ENCODE measurements at places on chromosomes 6 and 20. TPM values are rescaled to one million over a fixed set of nuclear protein-coding genes. Genes with fewer than 3 reads are reported as not detected.

- DNase-seq: no peak
- H3K4me3 ChIP-seq: no peak overlapping the region
- H3K27me3 ChIP-seq: no peaks in the 10 kb centered on the region
- H3K4me1 ChIP-seq: no peaks in the 10 kb centered on the region
- H3K36me3 ChIP-seq: no peaks in the 10 kb centered on the region
These were observed 102.6 kb downstream of the MRPL14 start for GRCh38 chr6:44024574-44025219.

GRCh38 chr6:68738039-68738438, 103.0 kb downstream of the ADGRB3 start:
- no peaks in the 10 kb centered on the region for H3K36me3 ChIP-seq
- H3K27ac ChIP-seq: no peak overlapping the region
- no peak overlapping the region for H3K4me3 ChIP-seq

GRCh38 chr20:10306440-10307358, 88.1 kb downstream of the SNAP25 start:
- H3K4me1 ChIP-seq: no peaks in the 10 kb centered on the region
- no peak overlapping the region for H3K27ac ChIP-seq
- H3K36me3 ChIP-seq: no peaks in the 10 kb centered on the region
- peaks cover 2% of the 10 kb centered on the region for H3K27me3 ChIP-seq
- no peak overlapping the region for H3K4me3 ChIP-seq

The MOG gene
- not detected for total RNA-seq

The CCM2L gene
- total RNA-seq: not detected

GRCh38 chr6:127096167-127096566, 22.3 kb upstream of the RSPO3 start:
- peaks cover 4% of the 10 kb centered on the region for H3K27me3 ChIP-seq
- H3K4me3 ChIP-seq: no peak overlapping the region
- H3K27ac ChIP-seq: no peak overlapping the region
- no peaks in the 10 kb centered on the region for H3K4me1 ChIP-seq

The MCCD1 gene
- not detected for total RNA-seq

GRCh38 chr20:11207749-11208502, 534.1 kb upstream of the JAG1 start:
- no peaks in the 10 kb centered on the region for H3K4me1 ChIP-seq
- H3K36me3 ChIP-seq: no peaks in the 10 kb centered on the region
- H3K27me3 ChIP-seq: no peaks in the 10 kb centered on the region
- DNase-seq: no peak

DNA sequence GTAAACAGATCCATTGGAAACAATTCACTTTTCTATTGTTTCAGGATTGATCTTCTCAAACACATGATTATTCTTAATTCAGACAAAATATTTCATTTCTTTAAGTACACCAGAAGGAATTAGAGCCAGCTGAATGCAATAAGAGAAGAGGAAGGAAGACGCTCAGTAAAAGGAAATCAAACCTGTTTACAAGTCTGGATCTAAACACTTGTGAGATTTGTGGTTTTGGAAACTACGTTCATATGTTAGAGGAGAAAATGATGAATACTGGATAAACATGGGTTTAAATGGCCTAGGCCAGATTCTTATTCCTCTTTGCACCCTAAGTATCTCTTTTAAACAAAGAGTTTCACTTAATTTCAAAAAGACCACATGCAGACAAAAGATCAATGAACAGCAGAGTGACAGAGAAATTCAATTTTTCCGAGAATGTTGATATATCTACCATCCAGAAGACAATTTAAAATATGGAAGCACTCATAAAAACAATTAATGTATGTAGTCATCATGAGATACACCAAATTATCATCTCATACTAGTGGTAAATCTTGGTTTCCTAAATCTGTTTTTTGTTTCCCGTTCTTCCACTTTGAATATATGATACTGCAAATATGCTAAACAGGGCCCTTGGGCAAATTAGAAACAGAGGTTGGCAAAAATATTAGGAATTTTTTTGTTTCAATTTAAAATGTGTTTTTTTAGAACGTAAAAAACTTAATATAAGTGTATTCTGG, 703.5 kb upstream of the CITED2 start:
- no peak overlapping the region for H3K27ac ChIP-seq
- H3K4me1 ChIP-seq: no peaks in the 10 kb centered on the region
- no peaks in the 10 kb centered on the region for H3K27me3 ChIP-seq
- H3K36me3 ChIP-seq: no peaks in the 10 kb centered on the region

The HAO1 gene
- not detected for total RNA-seq

DNA sequence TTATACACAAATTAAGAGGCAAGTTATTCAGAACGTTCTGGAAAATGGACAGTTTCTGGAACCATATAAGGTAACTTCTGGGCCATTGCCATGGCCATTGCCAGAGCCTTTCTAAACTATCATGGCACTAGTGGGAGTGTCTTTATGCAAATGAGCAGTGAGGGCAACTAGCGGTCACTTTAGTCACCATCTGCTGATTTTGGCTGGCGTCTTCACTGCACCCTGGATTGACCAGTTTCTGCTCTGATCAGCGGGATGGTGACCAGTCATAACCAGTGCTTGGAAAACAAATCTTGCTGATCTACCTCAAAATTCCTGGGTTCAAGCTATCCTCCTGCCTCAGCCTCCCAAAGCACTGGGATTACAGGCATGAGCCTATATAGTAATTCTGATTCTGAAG, 7.3 kb upstream of the SNTA1 start:
- H3K27me3 ChIP-seq: no peaks in the 10 kb centered on the region
- H3K4me1 ChIP-seq: no peaks in the 10 kb centered on the region
- no peaks in the 10 kb centered on the region for H3K36me3 ChIP-seq
- H3K27ac ChIP-seq: no peak overlapping the region
- DNase-seq: no peak
- H3K4me3 ChIP-seq: no peak overlapping the region

GRCh38 chr20:64265201-64265600, 9.7 kb downstream of the PCMTD2 start:
- H3K27me3 ChIP-seq: no peaks in the 10 kb centered on the region
- no peak overlapping the region for H3K27ac ChIP-seq
- peaks cover 53% of the 10 kb centered on the region for H3K36me3 ChIP-seq
- DNase-seq: no peak
- peaks cover 22% of the 10 kb centered on the region for H3K4me1 ChIP-seq

- DNase-seq: no peak
- no peaks in the 10 kb centered on the region for H3K27me3 ChIP-seq
- H3K4me1 ChIP-seq: no peaks in the 10 kb centered on the region
- H3K27ac ChIP-seq: no peak overlapping the region
These were observed 141.8 kb downstream of the FARS2 start for GRCh38 chr6:5403076-5403475.

- H3K4me1 ChIP-seq: no peaks in the 10 kb centered on the region
- no peaks in the 10 kb centered on the region for H3K36me3 ChIP-seq
- no peak for DNase-seq
- no peak overlapping the region for H3K27ac ChIP-seq
- no peak overlapping the region for H3K4me3 ChIP-seq
These were observed 54.8 kb upstream of the BCLAF1 start for GRCh38 chr6:136344420-136344819.

GRCh38 chr6:79600313-79600712, 30.8 kb upstream of the SH3BGRL2 start:
- DNase-seq: no peak
- no peak overlapping the region for H3K4me3 ChIP-seq
- H3K27me3 ChIP-seq: no peaks in the 10 kb centered on the region
- no peaks in the 10 kb centered on the region for H3K4me1 ChIP-seq

GRCh38 chr6:4986999-4987398, 16.8 kb downstream of the RPP40 start:
- H3K4me1 ChIP-seq: no peaks in the 10 kb centered on the region
- DNase-seq: no peak
- no peaks in the 10 kb centered on the region for H3K27me3 ChIP-seq
- no peaks in the 10 kb centered on the region for H3K36me3 ChIP-seq

The NCOA3 gene
- 86.6 TPM for total RNA-seq

The WFDC12 gene
- not detected for total RNA-seq

GRCh38 chr6:74170118-74170517, 474.1 kb downstream of the CD109 start:
- no peak for DNase-seq
- H3K36me3 ChIP-seq: no peaks in the 10 kb centered on the region
- no peaks in the 10 kb centered on the region for H3K27me3 ChIP-seq
- no peak overlapping the region for H3K27ac ChIP-seq
- no peaks in the 10 kb centered on the region for H3K4me1 ChIP-seq

The ZC2HC1B gene
- not detected for total RNA-seq

The KIF16B gene
- 5.2 TPM for total RNA-seq

- no peaks in the 10 kb centered on the region for H3K4me1 ChIP-seq
- H3K36me3 ChIP-seq: no peaks in the 10 kb centered on the region
- peaks cover 19% of the 10 kb centered on the region for H3K27me3 ChIP-seq
- H3K27ac ChIP-seq: no peak overlapping the region
These were observed 47.4 kb upstream of the FOXC1 start for GRCh38 chr6:1562171-1562955.
